ENCODE measurements at places on chromosomes 3 and 15.

- no peak for DNase-seq
Observed at GRCh38 chr15:64224511-64224910, 61.7 kb upstream of the PPIB start.

DNA sequence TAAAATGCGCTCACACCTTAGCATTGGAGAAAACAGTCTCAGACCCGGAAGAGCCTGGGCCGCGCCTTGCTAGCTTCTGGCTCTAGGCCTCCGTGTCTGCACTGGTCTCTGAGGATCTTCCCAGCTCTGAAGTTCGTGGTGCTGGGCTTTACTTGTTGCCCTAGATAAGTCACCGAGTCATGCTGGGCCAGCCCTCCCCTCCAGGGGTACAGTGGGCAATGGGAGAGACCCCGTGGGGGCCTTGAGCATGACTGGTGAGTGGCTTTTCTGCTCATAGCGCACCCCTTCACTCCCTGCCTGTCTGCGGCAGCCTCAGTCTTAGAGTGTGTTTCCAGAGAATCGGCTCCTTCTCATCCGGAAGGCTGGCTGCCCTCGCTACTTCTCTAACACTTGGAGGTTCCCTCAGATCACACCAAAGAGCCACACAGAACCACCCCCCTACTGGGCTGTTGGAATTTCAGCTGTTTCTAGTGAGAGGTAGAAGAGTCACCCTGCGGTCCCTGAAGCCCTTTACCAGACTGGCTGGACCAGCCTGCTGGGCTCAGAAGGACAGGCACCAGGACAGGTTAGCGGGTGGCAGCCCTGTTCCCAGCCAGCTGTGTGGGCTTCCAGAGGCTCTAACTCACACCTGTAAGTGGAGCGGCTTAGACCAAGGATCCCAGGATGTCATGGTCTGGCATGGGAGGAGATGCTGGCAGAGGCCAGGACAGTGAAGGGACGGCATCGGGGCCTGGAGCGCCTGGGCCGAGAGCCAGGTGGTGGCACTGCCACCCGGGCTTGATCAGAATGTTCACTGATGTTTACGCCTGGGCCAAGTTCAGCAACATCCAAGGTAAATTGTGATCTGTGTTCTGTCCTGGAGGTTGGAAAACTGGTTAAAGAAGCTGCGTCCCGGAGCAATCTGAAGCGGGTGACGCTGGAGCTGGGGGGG, 17.9 kb downstream of the ALDH1A3 start:
- no peak for DNase-seq

- no peak for DNase-seq
Observed at GRCh38 chr3:149528340-149528650, 53.8 kb downstream of the TM4SF4 start.

DNA sequence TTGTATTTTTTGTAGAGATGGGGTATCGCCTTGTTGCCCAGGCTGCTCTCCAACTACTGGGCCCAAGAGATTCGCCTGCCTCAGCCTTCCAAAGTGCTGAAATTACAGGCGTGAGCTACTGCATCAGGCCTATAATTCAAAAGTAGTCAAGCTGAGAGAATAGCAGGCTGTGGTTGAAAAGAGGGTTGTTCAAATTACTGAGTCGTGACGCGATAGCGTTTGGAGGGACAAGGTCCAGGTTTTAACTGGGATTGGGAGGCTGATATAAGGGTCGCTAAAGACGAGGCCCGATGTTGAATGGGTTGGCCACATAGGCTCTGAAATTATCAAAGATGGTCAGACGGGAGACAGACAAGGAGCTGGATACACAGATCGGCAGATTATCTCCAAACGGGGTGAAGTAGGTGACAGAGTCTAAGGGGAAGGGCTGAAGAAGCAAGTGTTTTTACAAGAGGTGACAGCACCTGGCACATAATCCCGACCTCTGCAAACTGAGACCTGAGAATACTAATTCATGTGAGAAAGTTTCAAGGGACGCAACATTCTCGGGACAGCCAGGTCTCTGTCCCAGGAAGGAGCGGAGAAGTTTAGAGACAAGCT, 759 bp upstream of the ARID3B start:
- DNase-seq, result no peak

DNA sequence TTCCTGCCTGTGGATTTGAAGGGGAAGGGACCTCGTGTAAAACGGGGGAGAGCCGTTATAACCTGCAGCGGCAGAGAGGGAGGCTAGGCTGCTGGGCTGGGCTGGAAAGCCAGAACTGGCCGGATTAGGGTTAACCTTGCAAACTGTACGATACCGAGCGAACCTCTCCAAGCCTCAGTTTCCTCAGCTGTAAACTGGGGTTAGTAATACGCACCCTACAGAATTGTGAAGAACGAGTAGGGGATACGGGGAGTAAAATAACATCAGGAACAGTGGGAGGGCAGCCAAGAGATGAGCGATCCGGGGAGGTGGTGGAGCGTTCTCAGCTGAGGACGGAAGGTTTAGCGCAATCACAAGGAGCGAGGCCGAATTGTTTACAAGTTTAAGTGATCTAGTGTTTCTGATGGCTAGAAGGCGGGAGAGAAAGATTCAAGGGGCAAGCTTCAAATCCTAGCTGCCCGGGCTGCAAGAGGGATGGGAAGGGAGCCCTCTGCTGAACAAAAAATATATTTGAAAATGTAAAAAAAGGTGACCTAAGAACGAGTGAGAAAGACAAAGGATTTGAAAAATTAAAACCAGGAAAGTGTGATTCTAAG, 768 bp upstream of the SEMA5B start:
- DNase-seq, result no peak

DNA sequence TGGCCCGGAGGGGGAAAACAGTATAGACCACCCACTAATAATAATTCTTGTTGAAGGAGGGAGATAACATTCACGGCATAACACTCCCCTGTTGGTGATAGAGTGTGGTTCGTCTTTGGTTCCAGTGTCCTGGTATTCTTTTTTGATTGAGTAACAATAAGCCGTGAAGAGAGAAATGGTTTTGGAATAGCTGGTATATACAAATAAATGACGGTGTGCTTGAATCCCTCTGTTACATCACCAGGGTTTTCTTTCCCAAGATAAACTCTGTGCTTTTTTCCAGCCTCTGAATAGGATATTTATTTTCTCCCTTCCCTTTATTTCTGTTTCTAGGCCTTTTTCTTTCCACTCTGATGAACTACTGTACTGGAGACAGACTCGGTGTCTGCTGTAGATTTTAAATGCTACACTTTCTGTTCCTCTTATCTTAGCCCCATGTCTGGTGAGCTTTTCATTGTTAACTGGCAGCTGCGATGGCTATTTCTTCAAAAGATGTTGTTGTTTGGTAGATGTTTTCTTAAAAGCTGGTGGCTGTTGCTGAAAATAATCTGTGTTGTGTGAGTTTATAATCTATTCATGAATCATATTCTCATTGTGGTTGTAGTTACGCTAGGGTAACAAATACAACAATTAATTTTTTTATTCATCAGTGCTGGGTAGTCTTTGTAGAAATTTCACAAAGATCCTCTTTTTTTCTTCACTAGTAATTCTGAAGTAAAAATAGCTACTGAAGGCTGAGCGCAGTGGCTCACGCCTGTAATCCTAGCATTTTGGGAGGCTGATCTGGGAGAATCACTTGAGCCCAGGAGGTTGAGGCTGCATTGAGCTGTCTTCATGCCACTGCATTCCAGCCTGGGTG, 15.5 kb upstream of the SCAANT1 start:
- DNase-seq, result no peak

- DNase-seq, result no peak
Observed at GRCh38 chr3:197460639-197461038, 95.1 kb downstream of the BDH1 start.

DNA sequence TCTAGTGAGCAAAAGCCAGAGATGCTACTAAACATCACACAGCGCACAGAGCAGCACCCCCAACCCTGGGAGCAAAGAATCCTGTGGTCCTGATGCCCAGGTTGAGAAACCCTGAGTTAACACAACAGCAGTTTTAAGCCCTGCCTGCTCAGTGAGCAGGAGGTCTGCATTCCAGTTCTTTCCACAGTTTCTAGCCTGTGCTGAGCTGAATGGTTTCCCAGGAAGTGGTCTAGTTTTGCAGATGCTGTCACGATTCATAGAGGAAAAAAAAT, 171.1 kb upstream of the PROK2 start:
- no peak for DNase-seq

DNA sequence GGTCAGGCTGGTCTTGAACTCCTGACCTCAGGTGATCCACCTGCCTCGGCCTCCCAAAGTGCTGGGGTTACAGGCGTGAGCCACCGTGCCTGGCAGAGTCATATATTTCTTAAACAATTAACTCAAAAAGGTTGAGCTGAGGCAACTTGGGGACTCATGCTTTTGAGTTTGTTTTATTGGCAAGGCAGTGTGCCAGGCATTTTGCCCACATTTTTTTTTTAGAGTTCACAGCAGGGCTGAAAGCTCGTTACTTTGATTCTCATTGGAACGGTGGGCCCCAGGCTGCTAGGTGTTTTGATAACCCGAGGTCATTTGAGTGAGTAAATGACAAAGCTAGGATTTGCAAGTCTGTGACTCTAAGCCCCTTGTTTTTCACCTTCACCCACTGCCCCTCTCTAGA, 76.2 kb downstream of the CCK start:
- no peak for DNase-seq

GRCh38 chr3:27715863-27716262, 6.3 kb downstream of the EOMES start:
- no peak for DNase-seq

DNA sequence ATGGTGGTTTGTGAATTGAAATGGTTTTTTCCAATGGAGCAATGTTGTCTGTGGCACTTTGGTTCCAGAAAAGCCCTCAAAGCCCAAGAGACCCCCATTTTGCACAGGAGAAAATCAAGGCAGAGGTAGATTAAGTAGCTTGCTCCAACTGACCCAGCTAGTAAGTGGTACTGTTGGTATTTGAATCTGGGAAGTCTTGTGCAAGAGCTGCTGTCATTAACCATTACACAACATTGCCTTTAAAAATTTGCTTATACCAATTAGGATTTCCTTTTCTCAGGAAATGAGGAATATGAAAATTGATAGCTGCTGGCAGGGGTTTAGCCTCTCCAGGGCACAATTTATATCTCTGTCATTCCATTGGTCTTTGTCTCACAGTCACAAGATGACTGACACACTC, 102.4 kb upstream of the UBE3A start:
- no peak for DNase-seq

DNA sequence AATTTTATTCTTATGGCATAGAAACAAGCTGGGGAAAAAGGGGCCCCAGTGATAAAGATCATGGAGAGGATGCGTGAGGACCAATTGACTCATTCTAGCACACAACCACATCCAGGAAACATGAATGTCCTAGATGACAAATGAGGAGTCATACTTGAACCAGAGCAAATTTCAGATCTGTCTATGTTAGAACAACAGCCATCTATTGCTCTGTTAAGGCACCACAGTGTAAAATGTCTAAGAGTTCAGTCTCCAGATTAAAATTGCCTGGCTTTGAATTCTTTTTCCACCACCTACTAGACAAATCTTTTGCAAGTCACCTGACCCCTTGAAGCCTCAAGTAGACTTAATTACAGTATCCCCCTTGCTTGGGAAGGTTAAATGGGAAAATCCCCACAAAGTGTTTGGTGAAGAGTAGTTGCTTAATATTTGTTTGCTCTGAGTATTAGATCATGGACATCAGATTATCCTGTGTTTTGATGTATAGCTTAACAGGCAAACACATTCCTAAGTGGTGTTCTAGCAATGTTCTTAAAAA, 258.7 kb upstream of the TGFBR2 start:
- peak; percentile 12 for DNase-seq

All from activated T-helper 9 cell treated with anti-CD3 and anti-CD28 coated beads, Interleukin-2, amount 50 U/mL, for 16 hours (primary cell).